ENCODE measurements at places on chromosomes 5 and 9.

- DNase-seq = no peak
Observed at GRCh38 chr9:12771891-12772290, 2.9 kb upstream of the LURAP1L start.

DNA sequence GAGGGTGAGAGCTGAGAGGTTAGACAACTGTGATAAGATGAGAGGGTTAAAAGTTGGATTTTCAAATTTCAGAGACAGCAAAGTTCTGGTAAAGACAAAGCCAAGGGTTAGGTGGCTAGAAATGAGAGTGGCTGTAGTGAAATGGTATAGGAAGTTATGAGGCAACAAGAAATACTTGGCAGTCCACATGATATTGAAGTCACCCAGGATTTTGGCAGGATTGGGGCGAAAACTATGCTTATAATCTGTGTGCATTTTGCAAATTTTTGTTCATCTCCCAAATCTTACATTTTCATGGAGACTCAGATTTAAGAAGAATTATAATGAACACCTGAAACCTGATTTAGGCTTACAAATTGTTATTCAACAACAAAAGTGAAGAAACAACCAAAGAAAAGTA, 35.6 kb downstream of the C9 start:
- no peak for DNase-seq

- no peak for DNase-seq
Observed at GRCh38 chr5:25694801-25695200, 1050.0 kb upstream of the CDH10 start.

DNA sequence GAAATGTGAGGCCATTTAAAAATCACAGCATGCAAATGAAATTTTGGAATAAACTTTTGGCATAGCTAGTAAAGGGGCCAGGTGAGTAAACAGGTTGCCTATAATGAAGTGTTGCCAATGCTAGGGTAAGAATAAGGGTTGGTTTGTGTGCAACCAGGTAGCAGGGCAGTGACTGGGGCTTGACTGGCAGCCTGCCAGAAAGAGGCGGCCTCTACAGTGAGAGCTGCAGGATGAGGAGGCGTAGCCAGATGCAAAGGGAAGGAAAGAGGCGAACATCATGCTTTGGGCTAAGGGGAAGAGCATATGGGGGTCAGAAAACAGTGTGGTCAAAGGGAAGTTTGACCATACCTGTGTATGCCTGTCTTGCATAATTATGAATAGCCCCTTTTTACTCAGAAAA, 70.6 kb downstream of the MAST4 start:
- no peak for DNase-seq

DNA sequence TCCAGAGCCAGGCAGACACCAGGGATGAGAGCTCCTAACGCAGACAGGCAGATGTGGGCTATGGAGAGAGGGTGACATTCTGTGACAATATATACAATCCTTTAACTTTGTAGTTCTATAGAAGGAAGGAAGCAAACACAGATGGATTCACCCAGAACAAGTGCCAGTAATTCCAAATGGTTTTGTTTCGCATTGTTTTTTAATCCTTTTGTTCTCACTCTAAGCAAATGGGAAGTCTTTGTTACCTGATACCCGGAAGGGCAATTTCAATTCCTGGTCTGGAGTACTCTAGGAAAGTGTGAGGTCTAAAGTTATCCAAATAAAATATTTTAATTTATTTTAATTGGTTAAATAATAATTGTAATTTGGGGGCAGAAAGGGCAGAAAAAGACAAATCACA, 2.5 kb downstream of the FRMD3 start:
- DNase-seq = no peak

GRCh38 chr5:121949885-121950284, 11.9 kb upstream of the SRFBP1 start:
- no peak for DNase-seq

All from activated T-cell treated with anti-CD3 and anti-CD28 coated beads for 1 hour (primary cell).